ENCODE measurements at places on chromosomes 11 and 22. TPM values are rescaled to one million over a fixed set of nuclear protein-coding genes. Genes with fewer than 3 reads are reported as not detected.

Gene GRAP2
- polyA plus RNA-seq, result 0.51 TPM

Gene OR5AR1
- not detected for polyA plus RNA-seq

Gene L3MBTL2
- 16.3 TPM for polyA plus RNA-seq

Gene PRPF19
- polyA plus RNA-seq, result 18.5 TPM

Gene TMEM121B
- polyA plus RNA-seq, result 0.30 TPM

Gene VPREB1
- not detected for polyA plus RNA-seq

Gene OR2AT4
- polyA plus RNA-seq, result not detected

Gene MN1
- polyA plus RNA-seq, result 2.3 TPM

Gene EFEMP2
- 230 TPM for polyA plus RNA-seq

Gene PDGFD
- polyA plus RNA-seq, result 17.7 TPM

DNA sequence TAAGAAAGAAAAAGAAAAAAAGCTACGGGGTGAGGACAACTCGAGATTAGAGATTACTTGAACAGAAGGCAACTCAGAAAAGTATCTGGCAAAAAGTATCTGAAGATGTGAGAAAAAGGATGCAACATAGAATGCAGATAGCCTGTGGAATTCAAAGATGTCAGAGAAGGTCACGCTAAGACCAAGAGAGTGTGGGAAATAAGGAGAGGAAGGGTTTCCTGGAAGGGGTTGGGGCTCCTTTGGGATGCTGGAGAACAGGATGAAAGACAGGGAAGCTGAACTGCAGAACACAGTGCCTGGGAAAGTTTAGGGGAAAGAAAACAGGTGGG, 1.2 kb downstream of the GUCY1A2 start:
- no peak for DNase-seq
- peak overlapping the region; percentile 27 for H3K4me3 ChIP-seq
- no peaks in the 10 kb centered on the region for H3K36me3 ChIP-seq
- H3K27me3 ChIP-seq, result peaks cover 7% of the 10 kb centered on the region
- H3K27ac ChIP-seq, result peak overlapping the region; percentile 32

DNA sequence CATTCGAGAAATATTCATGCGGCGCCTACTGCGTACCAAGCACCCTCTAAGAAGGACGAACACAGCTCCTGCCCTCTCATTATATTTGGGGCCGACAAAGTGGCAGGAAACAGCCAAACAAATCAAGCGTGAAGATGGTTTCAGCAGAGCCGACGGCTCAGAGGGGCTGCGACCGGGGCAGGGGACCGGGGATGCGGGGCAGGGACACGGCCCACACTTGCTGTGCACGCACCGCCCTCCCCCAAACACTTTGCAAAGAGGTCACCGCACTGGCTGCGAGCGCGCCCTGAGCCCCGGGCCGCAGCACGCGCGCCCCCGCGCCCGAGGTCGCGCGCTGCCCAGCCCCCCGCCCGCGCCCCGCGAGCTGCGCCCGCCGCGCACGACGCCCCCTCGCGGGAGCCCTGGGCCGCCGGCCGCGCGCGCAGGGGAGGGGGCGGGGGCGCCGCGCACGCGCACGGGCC, 255 bp upstream of the SYNGR1 start:
- H3K4me3 ChIP-seq, result peak overlapping the region; percentile 47
- DNase-seq, result peak; percentile 81
- no peaks in the 10 kb centered on the region for H3K27me3 ChIP-seq
- no peaks in the 10 kb centered on the region for H3K36me3 ChIP-seq
- peaks cover 17% of the 10 kb centered on the region for H3K4me1 ChIP-seq
- H3K27ac ChIP-seq, result peak overlapping the region; percentile 56

GRCh38 chr22:45442116-45442515, 28.6 kb downstream of the RIBC2 start:
- H3K27me3 ChIP-seq, result no peaks in the 10 kb centered on the region
- H3K4me3 ChIP-seq, result no peak overlapping the region
- peaks cover 29% of the 10 kb centered on the region for H3K4me1 ChIP-seq
- H3K27ac ChIP-seq, result peak overlapping the region; percentile 55
- DNase-seq, result no peak
- H3K36me3 ChIP-seq, result no peaks in the 10 kb centered on the region

DNA sequence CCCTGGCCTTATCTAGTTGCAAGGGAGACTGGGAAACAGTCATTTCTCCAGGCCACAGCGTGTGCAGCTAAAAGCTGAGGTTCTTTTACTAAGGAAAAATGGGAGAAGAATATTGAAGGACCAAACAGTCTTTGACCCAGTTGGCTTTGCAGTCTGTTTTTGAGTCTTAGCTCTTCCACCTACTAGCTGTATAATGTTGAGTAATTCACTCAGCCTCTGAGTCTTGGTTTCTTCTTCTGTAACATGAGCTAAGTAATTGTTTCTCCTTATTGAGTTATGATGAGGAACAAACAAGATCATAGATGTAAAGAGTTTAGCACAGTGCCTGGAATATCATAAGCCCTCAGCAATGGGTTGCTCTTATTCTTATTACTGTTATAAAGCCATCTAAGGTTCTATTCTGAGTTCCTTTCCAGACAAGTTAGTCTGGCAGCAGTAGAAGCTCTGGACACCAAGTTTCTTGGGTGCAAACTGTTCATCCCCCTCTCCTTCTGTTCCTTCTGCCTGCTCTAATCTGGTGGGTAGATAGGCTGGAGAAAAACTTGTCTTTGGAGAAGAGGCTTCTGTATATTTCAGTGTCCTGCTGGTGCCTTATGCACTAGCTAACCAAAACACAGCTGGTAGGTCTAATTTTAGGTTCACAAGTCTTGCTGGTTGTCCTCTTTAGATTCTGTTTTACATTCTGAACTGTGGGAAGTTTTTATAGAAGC, 13.5 kb downstream of the TRIM44 start:
- no peak for DNase-seq
- H3K4me3 ChIP-seq, result no peak overlapping the region
- no peak overlapping the region for H3K27ac ChIP-seq
- H3K4me1 ChIP-seq, result no peaks in the 10 kb centered on the region

- H3K27ac ChIP-seq, result no peak overlapping the region
- no peak overlapping the region for H3K4me3 ChIP-seq
- no peaks in the 10 kb centered on the region for H3K4me1 ChIP-seq
- H3K27me3 ChIP-seq, result no peaks in the 10 kb centered on the region
- no peak for DNase-seq
- no peaks in the 10 kb centered on the region for H3K36me3 ChIP-seq
These were observed 112.6 kb downstream of the EMSY start for GRCh38 chr11:76557466-76557865.

- no peak overlapping the region for H3K4me3 ChIP-seq
- H3K27ac ChIP-seq, result peak overlapping the region; percentile 83
- peak; percentile 93 for DNase-seq
- no peaks in the 10 kb centered on the region for H3K27me3 ChIP-seq
- no peaks in the 10 kb centered on the region for H3K36me3 ChIP-seq
These were observed 47.8 kb downstream of the BRSK2 start for GRCh38 chr11:1437500-1437899.

DNA sequence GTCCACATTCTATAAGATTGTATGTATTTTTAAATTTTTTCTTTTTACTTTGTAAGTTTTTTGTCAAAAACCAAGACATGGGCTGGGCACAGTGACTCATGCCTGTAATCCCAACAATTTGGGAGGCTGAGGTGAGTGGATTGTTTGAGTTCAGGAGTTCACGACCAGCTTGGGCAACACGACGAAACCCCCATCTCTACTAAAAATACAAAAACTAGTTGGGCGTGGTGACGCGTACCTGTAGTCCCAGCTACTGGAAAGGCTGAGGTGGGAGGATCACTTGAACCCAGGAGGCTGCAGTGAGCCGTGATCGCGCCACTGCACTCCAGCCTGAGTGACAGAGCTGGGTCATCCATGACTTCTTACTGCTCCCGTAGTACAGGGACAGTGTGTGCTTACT, 84.8 kb upstream of the PRDM11 start:
- H3K4me3 ChIP-seq, result no peak overlapping the region
- H3K27me3 ChIP-seq, result no peaks in the 10 kb centered on the region
- no peaks in the 10 kb centered on the region for H3K36me3 ChIP-seq
- H3K27ac ChIP-seq, result no peak overlapping the region

- no peaks in the 10 kb centered on the region for H3K27me3 ChIP-seq
- H3K27ac ChIP-seq, result peak overlapping the region; percentile 30
- H3K36me3 ChIP-seq, result no peaks in the 10 kb centered on the region
- no peak for DNase-seq
- no peak overlapping the region for H3K4me3 ChIP-seq
These were observed 44.3 kb downstream of the BLID start for GRCh38 chr11:122071709-122072202.

DNA sequence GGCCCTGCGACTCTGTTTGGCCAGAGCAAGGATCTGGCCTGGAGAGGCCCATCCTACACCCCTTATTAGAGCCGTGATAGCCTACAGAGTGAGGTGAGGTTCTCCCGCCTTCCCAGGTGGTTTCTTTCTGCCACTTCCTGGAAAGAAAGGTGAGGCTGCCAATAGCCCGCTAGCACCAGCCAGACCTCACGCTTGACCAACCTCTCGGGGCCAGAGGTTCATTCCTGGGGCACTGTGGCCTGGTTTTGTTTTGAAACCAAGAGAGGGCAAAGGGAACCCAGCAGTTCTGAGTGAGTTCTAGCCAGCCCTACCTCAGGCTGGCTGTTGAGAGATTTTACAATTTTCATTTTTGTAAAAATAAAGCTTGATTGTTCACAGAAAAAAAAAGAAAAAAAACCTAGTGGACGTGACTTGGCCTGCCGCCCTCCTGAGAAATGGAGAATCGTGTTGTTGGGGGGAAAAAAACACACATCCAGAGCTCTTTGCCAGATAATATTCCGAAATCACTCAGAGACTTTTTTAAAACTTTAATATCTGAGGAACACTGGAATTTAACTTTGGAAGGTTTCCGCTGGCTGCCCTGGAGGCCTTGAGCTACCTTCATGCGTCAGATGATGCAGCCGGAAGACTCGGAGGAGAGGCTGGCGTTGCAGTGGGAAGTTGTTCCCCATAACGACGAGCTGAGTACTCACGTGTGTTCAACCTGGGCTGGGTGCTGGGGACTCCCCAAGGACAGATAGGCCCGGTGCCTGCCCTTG, 84.5 kb downstream of the BCR start:
- H3K4me3 ChIP-seq, result no peak overlapping the region
- H3K4me1 ChIP-seq, result no peaks in the 10 kb centered on the region
- H3K36me3 ChIP-seq, result no peaks in the 10 kb centered on the region
- DNase-seq, result no peak

DNA sequence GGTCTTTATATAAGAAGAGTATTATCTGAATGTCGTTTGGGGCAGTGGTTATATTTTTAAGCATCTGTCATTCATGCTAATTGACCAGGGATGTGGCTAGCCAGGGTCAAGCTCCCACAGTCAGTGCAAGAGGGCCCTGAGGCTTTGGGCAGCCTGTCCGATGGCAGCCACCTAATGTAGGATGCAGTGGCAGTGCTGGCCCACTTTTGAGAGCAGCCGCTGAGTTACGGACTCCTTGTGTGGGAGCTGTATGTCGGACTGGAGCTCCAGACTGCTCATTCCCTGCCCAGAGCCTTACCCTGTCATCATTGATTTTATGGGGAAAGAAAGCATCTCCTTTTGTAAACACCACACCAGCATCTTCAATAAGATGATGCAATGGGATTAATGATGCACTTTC, 99.5 kb downstream of the SYT9 start:
- H3K36me3 ChIP-seq, result no peaks in the 10 kb centered on the region
- H3K27me3 ChIP-seq, result no peaks in the 10 kb centered on the region
- H3K4me3 ChIP-seq, result no peak overlapping the region
- peaks cover 18% of the 10 kb centered on the region for H3K4me1 ChIP-seq
- DNase-seq, result no peak

GRCh38 chr11:45147891-45148675, 1.6 kb downstream of the PRDM11 start:
- peak overlapping the region; percentile 98 for H3K4me3 ChIP-seq
- H3K27ac ChIP-seq, result peak overlapping the region; percentile 99
- peaks cover 21% of the 10 kb centered on the region for H3K4me1 ChIP-seq

GRCh38 chr11:46278387-46279125, 1.1 kb downstream of the CREB3L1 start:
- no peaks in the 10 kb centered on the region for H3K36me3 ChIP-seq
- H3K4me3 ChIP-seq, result peak overlapping the region; percentile 83
- peak overlapping the region; percentile 94 for H3K27ac ChIP-seq
- no peaks in the 10 kb centered on the region for H3K27me3 ChIP-seq
- DNase-seq, result peak; percentile 85

- H3K4me3 ChIP-seq, result no peak overlapping the region
- no peaks in the 10 kb centered on the region for H3K36me3 ChIP-seq
- no peak for DNase-seq
- no peaks in the 10 kb centered on the region for H3K4me1 ChIP-seq
- peaks cover 51% of the 10 kb centered on the region for H3K27me3 ChIP-seq
- H3K27ac ChIP-seq, result no peak overlapping the region
These were observed 28.1 kb downstream of the NRXN2 start for GRCh38 chr11:64694821-64695365.

DNA sequence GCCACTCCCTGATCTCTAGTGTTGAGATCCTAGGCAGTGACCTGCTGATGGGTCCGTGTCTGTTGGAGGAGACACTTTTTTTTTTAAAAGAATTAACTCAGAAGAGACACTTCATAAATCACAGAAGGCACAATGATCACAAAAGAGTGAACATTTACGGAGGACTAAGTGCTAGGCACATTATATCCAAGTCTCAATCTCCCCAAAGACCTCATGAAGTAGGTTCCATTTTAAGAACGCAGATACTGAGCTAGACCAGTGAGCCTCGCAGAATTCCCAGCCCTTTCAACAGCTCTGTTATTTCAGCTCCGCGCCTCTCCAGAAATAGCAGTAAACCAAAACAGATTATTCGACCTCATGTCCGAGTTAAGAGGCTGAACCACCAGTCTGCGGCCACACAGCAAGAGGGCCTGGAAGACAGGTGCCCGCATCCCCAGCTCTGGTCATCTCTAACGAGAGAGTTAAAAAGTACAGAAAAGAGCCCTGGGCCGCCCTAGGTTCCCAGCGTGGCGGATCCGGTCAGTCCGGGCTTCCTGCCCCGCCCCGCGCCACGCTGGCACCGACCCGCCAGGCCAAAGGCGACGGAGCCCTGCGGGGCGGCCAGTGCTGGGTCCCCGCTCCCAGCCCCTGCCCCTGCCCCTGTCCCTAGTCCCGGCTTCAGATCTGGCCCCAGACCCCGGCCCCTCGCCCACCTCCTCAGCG, 612 bp downstream of the XBP1 start:
- DNase-seq, result peak; percentile 77
- no peaks in the 10 kb centered on the region for H3K36me3 ChIP-seq
- H3K4me3 ChIP-seq, result peak overlapping the region; percentile 80
- H3K27ac ChIP-seq, result peak overlapping the region; percentile 100

DNA sequence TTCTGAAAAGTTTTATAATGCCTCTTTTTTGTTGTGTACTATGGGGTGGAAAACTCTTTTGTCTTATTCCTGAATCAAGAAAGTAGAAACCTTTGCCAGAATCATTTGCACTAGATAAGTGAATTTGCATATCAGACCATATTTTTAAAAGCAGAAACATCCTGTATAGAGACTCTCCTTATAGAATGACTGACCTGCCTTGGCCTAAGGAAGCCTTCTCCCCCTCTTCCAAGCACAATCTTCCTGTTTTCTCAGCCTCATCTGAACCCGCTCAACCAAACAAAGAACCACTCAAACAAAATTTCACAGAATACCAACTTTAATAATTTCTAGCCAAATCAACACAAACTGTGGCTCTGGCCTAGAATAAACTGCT, 60.3 kb downstream of the SIK3 start:
- no peak for DNase-seq
- no peaks in the 10 kb centered on the region for H3K36me3 ChIP-seq
- peak overlapping the region; percentile 3 for H3K27ac ChIP-seq

Measured in hepatocyte (in vitro differentiated cells).